Aorta (tissue), 5 donors: ENCODE measurements at places on chromosomes 1 and 21.

- no peak for DNase-seq
These were observed 40.4 kb upstream of the LRRN2 start for GRCh38 chr1:204725821-204726448.

DNA sequence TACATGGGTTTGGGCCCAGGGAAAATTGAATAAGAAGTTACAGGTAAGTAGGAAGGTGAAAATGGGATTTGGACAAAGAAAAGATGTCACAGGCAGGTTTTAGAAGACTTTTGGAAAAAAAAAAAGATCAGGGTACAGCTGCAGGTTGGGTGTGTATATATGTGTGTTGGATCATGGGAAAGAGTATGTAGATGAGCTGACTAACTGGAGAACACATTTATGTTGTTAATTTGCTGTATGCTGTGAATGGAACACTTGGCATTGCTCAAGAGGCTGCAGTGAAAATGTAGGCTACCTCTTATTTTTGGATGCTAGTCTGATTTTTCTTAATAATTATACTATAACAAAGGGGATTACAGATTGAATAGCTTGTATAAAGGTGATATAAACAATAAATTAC is 577.7 kb upstream of the USP24 start:
- no peak for DNase-seq

DNA sequence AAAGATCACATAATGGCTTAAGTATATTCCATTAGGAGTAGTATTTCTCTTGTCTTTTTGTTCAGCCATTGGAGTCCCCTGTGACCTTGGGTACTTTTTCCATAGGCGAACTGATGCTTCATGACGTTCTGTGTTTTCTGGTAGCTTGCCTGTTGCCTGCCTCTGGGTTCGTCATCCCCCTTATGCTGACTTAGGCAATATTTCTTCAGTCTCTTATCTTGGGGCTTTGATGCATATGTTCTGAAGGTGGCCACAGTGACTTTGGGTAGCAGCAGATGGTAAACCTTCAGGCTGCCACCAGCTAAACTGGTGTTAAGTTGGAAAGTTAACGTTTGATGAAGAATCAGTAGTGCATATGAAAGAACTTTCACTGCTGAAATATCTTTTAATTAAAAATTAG is 170.2 kb downstream of the RPS6KC1 start:
- no peak for DNase-seq

DNA sequence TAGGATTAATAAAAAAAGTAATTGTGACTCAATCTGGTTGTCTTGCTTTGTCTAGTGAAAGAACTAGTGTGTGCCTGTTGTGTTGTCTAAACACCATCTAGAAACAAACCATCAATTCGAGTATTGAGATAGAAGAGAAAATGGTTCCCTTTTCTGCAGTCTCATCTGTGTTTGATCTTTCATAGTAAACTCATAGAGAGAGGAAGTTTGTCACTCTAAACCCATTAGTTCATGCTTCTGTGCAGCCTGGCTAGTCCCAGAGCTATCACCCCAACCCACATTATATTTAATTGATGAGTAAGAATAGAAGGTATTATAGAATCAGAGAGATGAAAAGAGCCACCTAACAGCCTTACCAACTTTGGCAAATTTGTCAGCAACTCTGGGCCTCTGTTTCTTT is 99.5 kb downstream of the TGFB2 start:
- no peak for DNase-seq

GRCh38 chr1:237133921-237134320 is 91.9 kb downstream of the RYR2 start:
- no peak for DNase-seq

DNA sequence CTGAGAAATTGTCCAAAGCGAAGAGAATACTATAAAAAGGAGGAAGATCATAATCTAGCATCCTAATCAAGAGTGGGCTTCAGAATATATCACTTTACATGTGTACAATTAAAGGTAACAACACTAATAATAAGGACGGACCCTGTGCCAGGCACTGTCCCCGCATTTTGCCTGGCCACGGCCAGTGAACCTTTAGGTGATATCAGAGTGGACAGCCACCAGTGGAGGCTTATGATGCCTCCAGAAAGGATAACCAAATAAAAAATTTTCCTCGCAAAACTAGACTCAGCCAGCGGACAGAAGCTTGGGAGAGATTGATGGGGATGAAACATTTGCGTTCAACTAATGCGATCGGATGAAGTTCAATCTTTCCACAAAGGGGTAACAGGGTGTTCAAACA is 436.4 kb downstream of the NPHP4 start:
- DNase-seq: no peak

- DNase-seq: no peak
These were observed 34.4 kb downstream of the WNT9A start for GRCh38 chr1:227913396-227913763.

- no peak for DNase-seq
These were observed 24.2 kb upstream of the CACNA1E start for GRCh38 chr1:181459067-181459466.

- DNase-seq: no peak
These were observed 55.3 kb downstream of the CDKN2C start for GRCh38 chr1:51025374-51025773.

- DNase-seq: peak; percentile 83
These were observed 30.3 kb upstream of the CBR3 start for GRCh38 chr21:36104317-36105300.

- DNase-seq: no peak
These were observed 317.6 kb upstream of the KAZN start for GRCh38 chr1:14280909-14281308.

GRCh38 chr1:56413671-56414199 is 165.6 kb downstream of the PLPP3 start:
- DNase-seq: no peak

- DNase-seq: peak; percentile 52
These were observed 10.1 kb upstream of the LRRC71 start for GRCh38 chr1:156910309-156910782.
